ENCODE measurements at places on chromosomes 12 and 14.

DNA sequence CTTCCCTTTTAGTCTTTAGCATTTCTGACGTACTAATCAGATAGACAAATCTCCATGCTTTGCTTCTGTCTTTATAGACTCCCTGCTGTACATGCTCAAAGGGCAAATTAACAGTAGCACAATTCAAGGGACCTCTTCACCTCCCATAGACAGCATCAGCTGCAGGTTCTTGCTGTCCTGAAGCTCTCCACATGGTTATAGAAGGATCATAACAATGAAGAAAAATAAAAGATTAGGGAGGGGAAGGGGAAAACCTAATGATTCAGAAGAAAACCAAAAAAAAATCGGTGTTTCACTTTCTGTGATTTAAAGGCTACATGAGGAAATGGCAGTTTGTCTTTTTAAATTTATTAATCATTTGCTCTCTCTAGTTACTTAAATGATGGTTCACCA lies 155.5 kb downstream of the PTCSC3 start:
- no peak for DNase-seq

DNA sequence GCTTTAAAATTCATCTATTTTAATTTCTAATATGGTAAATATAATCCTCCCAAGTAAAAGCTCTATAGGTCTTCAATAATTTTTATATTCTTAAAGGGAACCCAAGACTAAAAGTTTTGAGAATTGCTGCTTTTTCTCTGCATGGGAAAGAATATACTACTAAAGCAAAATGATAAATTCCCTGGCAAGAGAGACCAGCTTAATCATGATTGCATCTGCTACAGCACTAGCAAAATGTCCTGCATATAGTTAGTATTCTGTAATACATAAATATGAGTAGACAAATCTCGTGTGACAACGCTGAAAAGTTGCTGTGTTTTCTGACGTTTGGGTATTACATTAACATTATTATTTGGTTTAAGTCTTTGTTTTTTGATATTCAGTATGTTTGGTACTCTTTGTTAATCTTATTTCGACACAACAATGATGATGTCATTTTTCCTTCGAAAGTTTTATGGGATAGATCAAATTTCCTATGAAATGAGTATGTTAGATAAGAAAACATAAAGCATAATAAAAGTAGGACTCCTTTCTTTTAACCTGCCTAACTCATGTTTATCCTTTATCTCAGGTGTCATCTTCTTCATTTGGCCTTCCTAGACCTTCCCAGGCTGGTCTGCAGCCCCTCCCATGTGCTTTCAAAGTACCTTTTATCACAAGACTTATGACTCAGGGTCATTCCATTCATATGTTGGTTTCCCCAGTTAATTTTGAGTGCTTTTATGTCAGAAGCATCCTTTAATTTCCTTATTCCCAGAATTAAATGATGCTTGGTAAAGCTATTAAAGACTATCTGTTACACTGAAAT lies 321.9 kb downstream of the RAD51B start:
- DNase-seq: no peak

- peak; percentile 63 for DNase-seq
Observed at GRCh38 chr14:76953311-76953945, 75.1 kb downstream of the IRF2BPL start.

- no peak for DNase-seq
Observed at GRCh38 chr12:61891632-61892031, 368.6 kb upstream of the USP15 start.

DNA sequence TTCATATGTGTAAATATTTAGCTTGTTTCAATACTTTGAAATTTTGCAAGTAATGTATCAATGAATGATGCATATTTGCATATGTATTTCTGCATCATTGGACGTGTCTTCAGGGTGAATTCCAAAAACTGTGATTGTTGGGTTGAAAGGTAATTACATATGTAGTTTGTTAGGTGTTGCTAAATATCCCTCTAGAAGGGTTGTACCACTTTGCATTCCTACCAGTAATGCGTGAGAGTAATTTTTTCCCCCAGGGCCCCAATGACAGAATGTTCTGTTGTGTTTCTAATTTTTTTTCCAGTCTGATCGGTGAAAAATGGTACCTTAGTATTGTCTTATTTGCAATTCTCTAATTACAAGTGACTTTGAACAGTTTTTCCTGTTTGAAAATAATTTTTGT lies 408.9 kb downstream of the NAV3 start:
- DNase-seq: no peak

GRCh38 chr14:64760146-64760755 lies 56.0 kb downstream of the PLEKHG3 start:
- peak; percentile 42 for DNase-seq

DNA sequence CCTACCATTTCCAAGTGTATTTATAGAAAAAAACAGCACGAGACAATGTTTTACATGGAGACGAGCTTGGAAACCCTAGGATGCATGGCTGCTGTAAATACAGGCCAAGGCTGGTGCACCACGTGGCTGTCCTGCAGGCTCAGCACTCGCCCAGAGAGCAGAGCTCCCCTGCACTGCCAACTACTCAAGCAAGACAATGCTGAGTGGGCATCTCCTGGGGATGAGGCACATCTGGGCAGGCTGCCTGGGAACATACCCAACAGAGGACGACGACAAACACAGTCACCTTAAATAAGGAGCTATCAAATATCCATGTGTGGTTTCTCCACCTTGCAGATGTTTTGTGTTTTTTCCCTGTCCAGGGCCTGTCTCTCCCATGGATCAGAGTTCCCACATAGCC lies 128.3 kb upstream of the PRMT8 start:
- no peak for DNase-seq
